ENCODE measurements at places on chromosomes 3 and 15.

DNA sequence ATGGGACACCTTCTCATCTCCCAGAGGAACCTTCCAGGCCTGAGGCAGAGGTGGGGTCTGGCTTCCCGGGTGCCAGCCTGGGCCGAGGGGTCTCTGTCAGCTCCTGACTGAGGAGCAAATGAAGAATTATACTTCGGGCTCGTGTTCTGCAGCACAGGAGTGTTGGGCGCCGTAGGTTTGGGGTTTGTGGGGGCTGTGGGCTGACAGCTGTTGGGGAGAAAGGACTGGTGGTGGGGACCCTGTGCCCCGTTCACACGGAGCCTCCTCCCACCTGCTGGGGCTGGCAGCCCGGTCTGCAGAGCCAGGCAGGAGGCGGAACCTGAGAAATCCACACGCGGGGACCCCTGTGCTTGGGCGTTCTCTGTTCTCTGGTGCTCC, 59.7 kb downstream of the ADAMTS7 start:
- no peak for DNase-seq

DNA sequence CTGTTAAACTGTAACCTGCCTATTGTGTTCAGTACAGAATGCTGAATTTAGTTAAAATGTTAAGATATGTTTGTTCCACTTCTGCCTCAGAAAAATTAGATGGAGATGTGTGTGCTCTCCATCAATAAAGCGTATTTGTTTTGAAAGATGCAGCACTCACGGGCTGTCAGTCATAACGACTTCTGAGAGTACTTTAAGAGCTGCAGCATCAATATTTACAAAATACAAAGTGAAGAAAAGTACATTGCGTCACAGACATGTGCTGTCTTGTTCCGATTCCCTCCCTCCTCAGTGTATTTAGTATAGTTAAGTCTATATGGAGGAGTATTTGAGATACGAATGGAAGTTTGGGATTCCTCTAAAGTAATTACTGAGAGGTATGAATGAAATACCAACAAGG, 166.6 kb downstream of the BBX start:
- no peak for DNase-seq

GRCh38 chr3:136838641-136839555, 20.0 kb downstream of the SLC35G2 start:
- DNase-seq = peak; percentile 76

- no peak for DNase-seq
Measured at GRCh38 chr3:159852266-159852665, 136.4 kb upstream of the IL12A start.

GRCh38 chr15:70253461-70254156, 155.9 kb upstream of the TLE3 start:
- no peak for DNase-seq

- DNase-seq = no peak
Measured at GRCh38 chr3:15065550-15066007, 464 bp upstream of the MRPS25 start.

DNA sequence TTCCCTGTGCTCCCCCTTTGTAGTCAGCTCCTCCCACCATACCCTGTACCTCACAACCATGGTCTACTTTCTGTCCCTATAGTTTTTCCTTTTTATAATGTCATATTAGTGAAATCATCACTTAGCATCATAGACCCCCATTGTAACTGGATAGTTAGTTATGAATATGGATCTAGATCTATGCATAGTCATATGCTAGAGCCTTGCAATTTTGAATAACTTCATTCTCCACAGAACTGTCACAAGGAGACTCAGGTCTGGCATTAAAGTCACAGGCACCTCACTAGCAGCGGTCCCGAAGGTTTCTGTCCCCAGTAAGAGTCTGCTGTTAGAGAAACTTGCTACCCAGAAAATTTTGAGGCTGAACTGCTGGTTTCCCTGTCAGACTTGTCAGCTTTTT, 102.0 kb upstream of the NUDT16 start:
- DNase-seq = no peak

DNA sequence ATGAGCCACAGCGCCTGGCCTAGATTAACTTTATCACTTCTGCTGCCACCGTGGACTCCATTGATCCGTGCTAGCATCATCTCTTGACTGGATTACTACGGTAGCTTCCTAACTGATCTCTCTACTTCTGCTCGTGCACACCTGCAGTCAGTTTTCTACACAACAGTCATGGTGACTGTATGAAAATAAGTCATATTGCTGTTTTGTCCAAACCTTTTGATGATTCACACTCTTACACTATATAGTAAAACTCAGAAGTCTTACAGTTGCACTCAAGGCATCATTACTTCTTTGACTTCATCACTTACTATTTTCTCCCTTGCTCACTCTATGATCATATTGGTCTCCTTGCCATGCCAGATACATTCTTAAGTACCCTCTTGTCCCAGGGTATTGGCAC, 10.1 kb downstream of the PDCD6IP start:
- DNase-seq = no peak

DNA sequence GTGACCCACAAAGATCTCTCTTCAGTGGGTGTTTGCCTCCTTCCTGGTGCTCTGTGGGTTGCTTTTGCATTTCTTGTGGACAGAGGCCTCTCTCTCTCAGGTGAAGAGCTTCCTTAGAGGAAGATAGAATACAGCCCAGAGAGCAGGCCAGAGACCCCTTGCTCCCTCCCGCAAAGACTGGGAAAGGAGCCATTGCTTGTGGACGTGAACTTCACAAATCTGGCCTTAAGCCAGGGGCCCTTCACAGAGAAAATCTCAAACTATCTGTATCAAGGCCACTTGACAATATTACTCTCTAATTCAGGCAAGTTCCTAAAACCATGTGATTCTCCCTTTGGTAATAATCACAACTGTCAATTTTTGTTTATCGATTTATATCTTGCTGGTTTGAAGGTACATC, 30.4 kb upstream of the CLK3 start:
- DNase-seq = no peak

GRCh38 chr3:120425572-120426250, 25.1 kb downstream of the FSTL1 start:
- DNase-seq = no peak

DNA sequence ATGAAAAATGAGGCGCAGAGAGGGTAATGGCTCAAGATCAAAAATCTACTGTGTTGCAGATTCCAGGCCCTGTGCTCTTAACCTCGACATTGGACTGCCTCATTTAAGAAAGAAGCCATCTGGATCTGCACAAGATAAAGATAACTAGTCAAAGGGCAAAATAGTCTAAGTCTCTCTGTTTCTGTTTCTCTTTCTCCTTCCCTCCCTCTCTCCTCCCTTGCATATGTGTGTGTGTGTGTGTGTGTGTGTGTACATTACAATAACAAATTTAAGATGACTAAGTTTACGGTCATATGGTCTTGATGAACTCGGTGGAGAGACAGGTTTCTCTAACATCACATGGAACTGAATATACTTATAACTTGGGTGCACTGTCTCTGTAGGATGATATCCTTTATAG, 69.2 kb downstream of the MEIS2 start:
- no peak for DNase-seq

Measured in T-helper 1 cell (primary cell).